Activated naive CD4-positive, alpha-beta T cell (primary cell): ENCODE measurements at places on chromosomes 16 and 17.

DNA sequence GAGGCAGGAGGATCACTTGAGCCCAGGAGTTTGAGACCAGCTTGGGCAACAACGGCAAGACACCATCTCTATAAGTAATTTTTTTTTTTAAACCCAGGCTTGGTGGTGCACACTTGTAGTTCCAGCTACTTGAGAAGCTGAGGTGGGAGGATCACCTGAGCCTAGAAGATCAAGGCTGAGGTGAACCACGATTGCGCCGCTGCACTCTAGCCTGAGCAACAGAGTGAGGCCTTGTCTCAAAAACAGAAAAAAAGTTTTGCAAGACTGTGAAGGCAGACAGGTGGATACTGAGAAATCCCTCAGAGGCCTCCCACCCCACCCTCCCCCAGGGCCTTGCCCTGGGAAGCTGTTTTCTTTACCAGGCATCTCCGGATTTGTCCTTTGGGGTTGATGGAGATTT is 125.4 kb downstream of the MGAT5B start:
- DNase-seq: no peak

DNA sequence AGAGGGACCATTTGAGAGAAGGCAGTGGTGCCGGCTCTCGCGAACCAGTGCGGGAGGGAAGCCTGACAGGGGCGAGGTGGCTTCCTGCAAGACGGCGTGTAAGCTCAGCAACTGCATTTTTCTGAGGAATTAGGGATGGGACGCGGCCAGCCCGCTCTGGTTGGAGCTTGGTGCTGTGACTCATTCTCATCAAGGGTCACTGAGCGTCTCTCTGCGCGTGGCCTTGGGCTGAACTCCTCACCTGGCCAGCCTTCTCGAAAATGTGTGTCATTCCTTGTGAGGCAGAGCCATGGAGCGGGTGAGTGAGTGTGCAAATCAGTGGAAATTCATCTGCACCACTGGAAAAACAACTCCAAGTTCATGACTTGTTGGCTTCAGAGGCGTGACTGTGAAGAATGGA is 52.8 kb downstream of the NTN1 start:
- no peak for DNase-seq

- DNase-seq: no peak
Observed at GRCh38 chr17:48545022-48545375, at the start of gene HOXB2. HOXB2 (minus strand) TSS chr17:48545109; CDS start chr17:48544911, 198 bp downstream.

GRCh38 chr16:75703306-75703705 is 2.0 kb upstream of the DUXB start:
- DNase-seq: no peak

DNA sequence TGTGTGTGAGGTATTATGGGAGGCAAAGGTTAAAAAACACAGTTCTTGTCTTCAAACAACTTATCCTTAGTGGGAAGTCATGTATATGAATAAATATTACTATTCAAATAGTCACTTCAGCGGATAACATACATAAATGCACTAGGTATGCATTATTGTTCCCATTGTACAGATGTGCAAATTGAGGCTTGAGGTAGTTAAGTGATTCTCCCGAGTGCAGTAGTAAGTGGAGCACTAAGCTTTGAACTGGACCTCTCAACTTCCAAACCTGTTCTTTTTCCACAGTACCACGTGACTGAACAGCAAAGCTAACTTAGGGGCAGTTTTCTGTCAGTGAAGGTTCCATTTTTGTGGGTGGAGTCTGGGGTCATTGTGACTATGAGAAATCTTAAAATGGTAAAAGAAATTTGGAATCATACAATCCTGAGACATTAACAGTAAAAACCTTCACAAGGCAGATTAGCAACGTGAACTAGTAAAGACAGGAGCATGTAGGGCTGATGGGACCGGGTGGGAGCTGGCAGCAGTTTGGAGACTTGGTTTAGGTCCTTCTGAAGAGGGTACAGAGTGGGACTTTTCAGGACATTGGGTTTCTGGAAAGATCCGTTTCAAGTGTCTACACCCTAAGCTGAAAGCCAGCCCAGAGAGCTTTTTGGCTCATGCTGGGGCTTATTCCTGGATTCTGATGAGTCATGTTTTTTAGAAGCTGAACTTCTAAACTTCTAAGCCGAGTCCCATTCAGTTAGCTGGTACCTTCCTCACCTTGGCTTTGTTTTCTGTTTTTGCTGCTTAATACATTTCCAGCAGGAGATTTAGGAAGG is 204.9 kb downstream of the PRKCA start:
- DNase-seq: no peak

GRCh38 chr17:54924405-54924804 is 23.8 kb downstream of the TOM1L1 start:
- DNase-seq: no peak

GRCh38 chr17:17313350-17313991 is 10.3 kb downstream of the NT5M start:
- no peak for DNase-seq

DNA sequence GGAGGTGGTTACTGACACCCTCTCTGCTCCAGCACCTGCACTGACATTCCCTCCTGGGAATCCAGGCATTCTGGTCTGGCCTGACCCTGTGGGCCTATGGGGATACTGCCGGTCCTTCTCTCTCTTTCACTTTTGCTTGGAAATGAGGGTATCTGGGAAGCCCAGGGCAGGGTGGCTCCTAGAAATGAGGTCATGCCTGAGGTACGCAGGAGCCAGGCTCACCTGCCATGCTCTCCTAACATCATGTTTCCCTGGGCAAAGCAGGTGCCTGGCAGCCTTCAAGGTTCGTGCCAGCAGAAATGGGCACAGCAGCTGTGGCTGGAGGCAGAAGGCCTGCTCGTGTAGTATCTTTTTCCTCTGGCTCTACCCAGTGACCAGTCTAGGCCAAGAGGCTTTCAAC is 3.3 kb downstream of the ITGA3 start:
- no peak for DNase-seq

GRCh38 chr16:728131-728889 is 1.4 kb downstream of the HAGHL start:
- DNase-seq: peak; percentile 30

- DNase-seq: no peak
Observed at GRCh38 chr17:51057534-51057933, 63.1 kb downstream of the SPAG9 start.

GRCh38 chr16:80377096-80377956 is 163.5 kb upstream of the DYNLRB2 start:
- DNase-seq: no peak

DNA sequence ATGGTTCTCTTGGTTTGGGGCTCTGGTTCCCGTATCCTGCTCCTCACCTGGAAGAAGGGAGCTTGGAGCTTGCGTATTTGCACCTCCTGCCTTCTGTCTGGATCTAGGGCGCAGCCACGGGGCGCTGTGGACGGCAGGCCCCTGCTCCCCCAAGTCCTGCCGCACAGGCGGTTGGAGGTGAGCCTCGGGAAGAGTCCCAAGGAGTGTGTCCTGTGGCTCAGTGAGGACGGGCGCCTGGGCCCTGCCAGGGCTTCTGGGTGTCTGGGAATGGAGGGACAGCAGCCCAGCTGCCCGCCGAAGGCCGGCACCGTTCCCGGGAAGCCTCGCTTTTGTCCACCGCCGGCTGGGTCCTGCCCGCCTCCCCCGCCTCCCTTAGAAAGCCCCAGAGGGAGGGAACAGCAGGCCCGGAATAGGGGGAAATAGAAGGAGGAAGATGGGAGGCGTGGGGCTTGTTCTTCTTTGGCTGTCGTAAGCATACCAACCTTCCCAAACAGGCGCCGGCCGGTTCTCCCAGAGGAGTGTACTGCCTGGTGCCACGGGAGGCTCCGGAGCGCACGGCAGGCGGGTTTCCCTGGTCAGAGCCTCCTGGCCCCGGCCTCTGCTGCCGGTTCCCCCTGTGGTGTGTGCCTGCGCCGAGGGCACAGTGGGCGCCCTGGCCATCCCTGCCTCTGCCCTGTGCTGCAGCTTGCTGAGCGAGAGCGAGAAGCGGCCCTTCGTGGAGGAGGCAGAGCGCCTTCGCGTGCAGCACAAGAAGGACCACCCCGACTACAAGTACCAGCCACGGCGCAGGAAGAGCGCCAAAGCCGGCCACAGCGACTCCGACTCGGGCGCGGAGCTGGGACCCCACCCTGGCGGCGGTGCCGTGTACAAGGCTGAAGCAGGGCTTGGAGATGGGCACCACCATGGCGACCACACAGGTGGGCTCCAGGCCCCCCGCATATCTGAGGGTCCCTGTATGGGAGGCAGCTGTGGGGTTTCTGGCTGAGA is 1.8 kb downstream of the SOX8 start:
- no peak for DNase-seq

- no peak for DNase-seq
Observed at GRCh38 chr16:89618109-89618998, 4.9 kb downstream of the DPEP1 start.

DNA sequence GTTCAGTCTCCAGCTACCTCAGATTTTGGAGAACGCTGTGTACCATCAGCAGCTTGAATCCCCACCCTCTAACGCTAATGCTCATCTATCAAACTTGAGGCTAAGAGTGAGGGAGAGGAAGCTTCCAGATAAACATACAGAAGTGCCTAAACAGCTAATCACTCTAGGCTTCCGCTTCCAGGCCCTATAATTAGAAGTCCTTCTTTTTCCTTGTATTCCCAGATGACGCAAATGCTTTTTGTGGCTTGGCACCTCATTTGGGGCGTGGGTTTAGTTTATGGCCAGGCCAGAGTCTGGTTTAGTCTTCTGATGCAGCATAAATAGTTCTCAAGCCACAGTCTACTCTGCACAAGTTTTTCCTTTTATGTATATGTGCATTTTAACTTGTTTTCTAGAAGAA is 263.4 kb downstream of the BCAS3 start:
- DNase-seq: no peak

DNA sequence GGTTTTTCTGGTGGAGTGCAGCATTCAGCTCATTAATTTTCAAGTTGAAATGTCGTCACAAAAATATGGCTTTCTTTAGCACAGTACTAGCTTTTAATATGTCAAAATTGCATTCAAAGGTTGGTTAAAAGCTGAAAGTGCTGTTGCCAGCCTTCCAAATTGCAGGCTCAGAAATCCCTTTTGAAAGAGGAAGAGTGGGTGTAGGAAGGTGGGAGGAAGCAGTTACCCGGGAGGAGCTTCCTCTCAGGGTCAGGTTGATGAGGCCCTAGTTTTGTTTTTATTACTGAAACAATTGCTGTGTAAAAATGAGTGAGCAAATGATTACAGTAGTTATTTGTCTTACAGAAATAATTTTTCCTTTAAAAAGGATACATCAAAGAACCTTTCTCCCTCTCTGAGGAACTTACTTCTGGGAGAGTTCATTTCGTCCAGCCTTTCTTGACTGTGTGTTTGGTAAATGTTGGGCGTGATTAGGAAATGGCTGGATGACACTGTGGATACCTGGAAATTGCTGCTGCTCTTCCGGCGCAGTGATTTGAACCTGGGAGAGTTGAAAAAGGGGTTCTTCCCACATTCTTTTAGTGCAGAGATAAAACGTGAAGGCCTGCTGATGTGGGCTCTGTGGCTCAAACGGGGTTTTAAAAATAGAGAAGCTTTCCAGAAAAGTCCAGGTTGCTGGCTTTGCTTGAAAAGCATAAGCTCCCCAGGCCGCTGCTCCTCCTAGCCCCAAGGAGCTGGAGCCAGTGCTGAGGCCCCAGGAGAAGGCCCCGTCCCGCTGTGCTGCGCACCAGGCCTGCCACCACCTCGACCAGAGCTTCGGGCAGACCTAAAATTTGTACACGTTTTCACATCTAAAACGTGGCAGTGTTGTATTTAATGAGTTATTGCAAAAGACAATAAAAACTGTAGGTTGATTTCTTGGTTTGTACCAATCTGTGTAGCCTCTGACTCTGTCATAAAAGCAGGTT is 41.7 kb downstream of the SEC14L1 start:
- no peak for DNase-seq

- peak; percentile 76 for DNase-seq
Observed at GRCh38 chr16:48385253-48386150, at the start of gene SIAH1. SIAH1 (minus strand) TSS chr16:48385413; CDS start chr16:48362428, 22,985 bp downstream.

DNA sequence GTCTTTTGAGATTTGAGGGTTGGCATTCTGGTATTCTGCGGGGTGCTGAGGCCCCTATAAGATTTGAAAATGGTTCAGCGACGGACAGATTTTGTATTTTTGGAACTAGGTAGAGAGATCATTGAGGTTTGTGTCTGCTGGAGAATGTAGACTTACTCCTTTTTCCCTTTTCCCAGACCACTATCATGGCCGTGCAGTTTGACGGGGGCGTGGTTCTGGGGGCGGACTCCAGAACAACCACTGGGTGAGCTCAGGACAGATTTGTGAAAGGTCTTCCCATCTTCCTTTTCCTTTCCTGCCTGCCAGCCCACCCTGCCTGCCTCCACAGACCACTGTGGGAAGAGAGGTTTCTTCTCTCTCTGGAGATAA is 572 bp downstream of the PSMB6 start:
- DNase-seq: no peak

- DNase-seq: no peak
Observed at GRCh38 chr16:9236319-9236718, 144.9 kb downstream of the HAPSTR1 start.

DNA sequence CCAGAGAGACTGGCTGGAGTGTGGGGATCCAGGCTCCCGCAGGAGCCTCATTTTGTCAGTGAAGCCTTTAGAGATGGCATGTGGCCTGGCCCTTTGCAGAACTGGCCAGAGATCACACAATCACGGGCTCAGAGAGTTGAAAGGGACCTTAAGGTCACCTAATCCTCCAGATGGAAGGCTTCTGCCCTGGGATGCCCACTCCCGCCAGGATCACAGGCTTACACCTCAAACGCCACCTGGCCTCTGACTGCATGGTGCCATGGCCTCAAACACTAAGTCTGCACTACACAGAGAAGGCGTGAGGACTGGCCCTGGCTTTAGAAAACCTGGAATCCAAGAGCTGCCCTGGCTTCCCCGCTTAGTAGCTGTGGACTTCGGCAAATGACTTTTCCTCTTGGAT is 306.8 kb upstream of the CCL2 start:
- DNase-seq: no peak

- DNase-seq: no peak
Observed at GRCh38 chr16:51107742-51108141, 43.3 kb downstream of the SALL1 start.

DNA sequence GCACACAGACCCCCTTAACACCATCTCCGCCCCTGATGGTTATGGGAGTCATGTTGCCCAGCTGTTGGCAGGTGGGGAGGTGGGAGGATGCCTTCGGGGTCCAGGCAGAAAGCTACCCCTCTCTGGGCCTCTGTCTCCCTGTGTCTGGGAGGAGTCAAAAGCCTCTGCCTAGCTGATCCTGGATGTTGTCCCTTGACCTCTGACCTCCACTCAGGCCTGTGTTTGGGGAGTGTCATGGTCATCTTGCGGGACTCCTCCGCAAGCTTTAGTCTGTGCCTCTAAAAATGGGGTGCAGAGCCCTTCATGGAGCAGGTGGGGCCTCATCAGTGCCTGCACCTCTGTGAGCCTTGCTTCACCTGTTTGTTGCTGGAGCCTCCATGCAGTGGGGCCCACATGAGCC is 3.8 kb downstream of the LLGL1 start:
- no peak for DNase-seq

- DNase-seq: no peak
Observed at GRCh38 chr16:79257953-79258490, 342.5 kb downstream of the MAF start.
